ENCODE measurements at places on chromosomes 11 and 22.

DNA sequence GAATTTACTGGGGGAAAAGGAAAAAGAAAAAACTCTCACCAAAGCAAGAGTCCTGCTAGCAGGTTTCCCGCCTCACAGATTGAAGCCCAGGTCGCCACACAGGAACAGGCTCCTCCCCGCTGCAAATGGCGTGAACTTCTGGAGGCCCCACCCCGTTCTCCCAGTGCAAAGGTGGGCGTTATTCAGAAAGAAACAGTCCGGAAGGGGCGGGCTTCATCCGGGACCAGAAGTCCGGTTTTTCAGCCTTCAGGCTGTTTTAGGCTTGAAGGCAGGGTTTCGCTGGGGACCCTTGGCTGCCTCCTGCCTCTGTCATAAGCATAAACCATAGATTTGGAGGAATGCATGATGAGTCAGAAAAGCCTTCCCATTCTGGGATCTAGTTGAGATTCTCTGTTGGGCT, 148.3 kb upstream of the POU2AF2 start:
- no peak for DNase-seq

DNA sequence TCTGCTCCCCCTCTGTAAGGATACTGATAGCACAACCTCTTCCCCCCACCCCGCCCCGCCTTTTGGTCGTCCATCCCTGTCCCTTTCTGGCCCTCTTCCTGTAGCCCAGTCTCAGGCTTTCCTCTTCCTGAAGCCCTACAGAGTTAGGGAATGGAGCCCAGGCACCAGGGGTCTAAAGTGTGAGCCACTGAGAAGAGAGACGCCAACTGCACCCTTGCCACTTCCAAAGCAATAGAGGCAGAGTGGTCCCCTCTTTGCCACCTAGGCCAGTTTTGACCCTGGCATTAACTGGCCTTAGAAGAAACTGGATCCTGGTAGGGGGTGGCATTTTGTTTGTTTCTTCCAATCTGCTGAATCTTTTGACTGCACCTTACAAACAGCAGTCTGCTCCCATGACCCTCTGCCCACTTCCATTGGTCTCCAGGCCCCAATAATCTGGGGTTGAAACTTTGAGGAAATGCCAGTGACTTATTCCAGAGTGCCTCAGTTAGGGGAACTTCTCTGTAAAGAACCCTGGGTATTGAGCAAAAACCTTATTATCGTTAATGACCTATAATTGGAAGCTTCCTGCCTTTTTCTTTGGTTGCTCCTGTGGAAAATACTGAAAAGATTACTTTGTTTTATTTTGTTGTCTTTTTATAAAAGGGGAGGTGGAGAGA, 9.7 kb upstream of the GRK2 start:
- DNase-seq: no peak

DNA sequence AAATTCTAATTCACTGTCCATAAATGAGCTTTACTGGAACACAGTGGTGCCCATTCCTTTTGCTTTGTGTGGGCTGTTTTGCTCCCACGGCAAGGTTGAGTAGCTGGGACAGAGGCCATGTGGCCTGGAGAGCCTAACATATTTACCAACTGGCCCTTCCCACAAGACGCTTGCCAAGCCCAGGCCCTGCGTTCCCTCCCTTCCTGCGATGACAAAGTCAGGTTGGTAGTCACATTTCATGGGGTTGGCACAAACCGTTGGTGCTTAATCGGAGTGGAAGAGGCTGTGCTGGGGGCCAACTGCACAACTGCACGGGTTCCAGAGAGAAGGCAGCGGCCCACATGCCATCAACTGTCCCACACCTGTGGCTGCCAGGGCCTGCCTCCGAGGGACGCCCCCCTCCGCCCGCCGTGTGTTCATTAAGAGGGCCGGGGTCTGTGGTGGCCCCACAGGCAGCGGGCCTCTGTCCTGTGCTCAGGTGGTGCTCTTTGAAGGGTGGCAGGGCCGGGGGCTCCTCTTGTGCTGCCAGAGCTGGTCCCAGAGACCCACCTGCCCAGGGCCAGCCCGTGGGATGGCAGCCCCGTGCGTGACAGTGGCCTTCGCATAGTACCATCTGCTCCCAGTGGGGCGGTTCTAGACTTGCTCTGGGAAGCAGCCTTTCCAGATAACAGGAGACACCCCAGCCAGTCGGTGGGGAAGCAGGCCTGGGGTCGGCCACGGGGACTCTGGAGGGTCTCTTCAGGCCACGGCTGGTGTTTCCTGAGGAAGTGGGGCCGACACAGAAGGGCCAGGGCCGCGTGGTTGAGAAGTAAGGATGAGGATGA, 81.5 kb upstream of the CLDN5 start:
- DNase-seq: no peak

DNA sequence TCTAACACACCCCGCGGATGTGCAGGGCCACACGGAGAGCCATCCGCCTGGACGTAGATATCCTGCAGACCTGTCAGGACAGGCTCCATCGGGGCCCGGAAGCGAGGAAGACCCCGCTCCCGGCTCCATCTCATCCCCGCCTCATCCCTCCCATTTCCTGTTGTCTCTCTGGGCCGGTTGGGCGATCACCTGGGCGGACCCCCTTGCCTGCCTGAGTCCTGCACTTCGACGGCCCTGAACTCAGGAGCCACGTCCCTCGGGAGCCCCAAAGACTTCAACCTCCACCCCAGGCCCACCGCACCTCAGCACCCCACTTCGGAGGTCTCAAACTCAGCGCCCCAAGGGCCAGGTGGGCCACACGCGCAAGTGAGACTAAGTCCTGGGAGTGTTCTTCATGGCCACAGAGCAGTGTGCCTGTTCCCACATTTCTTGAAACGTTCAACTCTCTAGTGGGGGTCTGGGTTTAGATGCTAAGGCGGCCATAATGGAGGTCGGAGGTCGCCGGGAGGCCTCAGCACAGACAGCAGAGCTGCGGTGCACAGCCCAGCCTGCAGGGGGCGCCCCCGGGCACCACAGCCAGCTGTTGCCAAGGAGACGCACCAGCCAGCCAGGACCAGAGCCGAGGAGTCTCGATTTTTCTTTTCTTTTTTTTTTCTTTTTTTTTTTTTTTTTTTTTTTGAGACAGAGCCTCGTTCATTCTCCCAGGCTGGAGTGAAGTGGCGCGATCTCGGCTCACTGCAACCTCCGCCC, 26.0 kb upstream of the FADD start:
- DNase-seq: no peak

DNA sequence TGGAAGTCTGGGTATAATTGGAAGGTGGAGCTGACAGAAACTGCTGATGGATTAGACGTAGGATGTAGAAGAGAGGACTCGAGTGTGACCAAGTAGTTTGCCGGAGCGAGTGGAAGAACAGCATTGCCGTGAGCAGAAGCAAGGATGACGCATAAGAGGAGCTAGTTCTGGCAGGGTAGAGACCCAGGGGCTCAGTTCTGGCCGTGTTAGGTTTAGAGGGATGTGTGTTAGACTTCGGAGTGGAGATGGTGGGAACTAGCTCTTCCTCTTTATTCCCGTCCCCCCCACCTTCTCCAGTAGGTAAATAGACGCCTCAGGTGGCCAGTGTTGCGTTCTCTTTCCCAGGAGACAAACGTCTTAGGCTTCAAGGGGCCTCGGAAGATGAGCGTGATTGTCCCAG, 19.1 kb downstream of the TUB start:
- DNase-seq: no peak

DNA sequence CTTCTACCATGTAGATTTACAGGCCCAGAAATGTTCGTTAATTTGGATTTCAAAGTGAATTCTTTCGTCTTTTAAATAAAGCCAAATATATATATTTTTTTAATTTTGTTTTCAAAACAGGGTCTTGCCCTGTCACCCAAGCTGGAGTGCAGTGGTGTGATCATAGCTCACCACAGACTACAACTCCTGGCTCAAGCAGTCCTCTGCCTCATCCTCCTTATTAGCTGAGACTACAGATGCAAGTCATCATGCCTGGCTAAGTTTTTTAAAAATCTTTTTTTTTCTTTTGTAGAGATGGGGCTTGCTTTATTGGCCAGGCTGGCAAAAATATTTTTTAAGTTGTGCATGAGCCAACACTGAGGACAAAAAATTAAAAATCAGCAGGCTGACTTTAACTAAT, 5.0 kb upstream of the LMO2 start:
- no peak for DNase-seq

DNA sequence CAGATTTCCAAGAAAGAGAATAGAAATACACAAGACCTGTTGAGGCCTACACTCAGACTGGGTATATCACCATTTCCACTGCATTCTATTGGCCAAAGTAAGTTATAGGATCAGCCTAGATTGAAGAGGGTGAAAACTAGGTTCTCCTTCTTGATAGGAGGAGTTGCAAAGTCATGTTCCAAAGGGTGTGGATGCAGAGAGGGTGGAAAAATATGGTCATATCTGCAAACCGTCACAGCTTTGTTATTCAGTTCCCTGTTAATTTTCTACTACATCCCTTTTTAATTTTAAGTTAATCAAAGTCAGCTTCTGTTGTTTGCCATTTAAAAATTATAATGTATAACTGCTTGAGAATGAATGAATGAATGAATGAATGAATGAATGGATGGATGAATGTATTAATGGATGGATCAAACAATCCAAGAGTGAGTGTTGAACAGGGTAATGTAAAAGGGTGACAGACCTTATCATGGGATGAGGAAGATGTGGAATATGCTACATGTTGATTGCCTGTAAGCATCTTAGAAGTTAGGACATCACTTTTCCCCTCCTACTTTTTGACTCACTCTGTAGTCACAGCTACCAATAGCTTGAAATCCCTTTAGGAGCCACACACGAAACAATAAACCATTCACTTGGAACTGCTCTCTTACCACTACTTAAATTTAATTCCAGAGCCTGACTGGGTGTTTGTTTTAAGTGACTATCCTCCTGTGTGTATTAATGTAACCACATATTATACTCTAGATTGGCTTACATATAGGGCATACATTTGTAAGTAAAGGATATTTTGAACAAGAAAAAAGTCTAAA, 121.5 kb downstream of the CCDC34 start:
- DNase-seq: no peak

- no peak for DNase-seq
Measured at GRCh38 chr11:106101819-106102218, 24.4 kb downstream of the AASDHPPT start.

- no peak for DNase-seq
Measured at GRCh38 chr11:72083414-72083813, 2.8 kb downstream of the LRRC51 start.

GRCh38 chr11:14079011-14079410, 116.5 kb downstream of the SPON1 start:
- DNase-seq: no peak

- no peak for DNase-seq
Measured at GRCh38 chr11:121032546-121032945, 8.6 kb downstream of the TBCEL start.

GRCh38 chr11:34238966-34239365, 118.8 kb downstream of the ABTB2 start:
- DNase-seq: no peak

- DNase-seq: no peak
Measured at GRCh38 chr11:44430140-44430539, 120.2 kb upstream of the ALX4 start.

- DNase-seq: no peak
Measured at GRCh38 chr22:22019659-22020424, 37.3 kb upstream of the TOP3B start.

DNA sequence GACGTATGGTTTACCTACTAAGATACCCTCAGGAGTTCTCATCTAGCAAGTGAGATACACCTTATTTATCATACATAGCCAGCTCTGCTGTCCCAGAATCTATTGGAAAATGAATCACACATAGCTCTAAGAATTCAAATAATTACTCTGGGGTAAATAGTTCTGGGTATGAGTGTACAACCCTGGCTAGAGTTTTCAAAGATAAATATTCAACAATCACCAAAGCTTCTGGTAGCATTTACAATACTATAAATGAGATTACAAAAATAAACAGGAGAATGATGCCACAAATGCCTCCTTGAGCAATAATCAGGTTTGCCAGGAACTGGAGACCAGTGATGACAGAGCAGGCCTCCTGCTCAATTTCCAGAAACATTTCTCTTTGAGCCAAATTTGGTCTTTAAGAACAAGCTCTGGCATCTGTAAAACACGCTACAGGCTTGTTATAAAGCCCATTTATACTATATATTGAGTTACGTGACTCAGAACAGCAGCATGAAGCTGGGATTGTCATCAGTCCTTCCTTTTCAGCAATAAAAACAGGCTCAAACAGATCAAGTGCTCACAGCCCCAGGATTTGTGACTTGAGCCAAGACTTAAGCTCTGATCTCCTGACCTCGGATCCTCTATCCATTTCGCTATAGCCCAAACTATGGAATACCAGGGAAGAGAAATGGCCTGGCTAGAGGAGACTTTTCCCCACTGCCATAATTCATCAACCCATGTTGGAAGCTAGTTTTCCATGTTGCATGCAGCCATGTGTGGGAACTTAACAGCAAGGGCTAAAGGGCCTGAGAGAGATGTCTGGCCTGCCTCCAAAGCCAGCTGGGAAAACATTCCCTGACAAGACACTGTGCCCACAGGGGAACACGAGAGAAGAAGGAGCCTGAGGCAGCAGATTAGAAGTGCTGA, 19.7 kb downstream of the RAB30 start:
- DNase-seq: no peak

DNA sequence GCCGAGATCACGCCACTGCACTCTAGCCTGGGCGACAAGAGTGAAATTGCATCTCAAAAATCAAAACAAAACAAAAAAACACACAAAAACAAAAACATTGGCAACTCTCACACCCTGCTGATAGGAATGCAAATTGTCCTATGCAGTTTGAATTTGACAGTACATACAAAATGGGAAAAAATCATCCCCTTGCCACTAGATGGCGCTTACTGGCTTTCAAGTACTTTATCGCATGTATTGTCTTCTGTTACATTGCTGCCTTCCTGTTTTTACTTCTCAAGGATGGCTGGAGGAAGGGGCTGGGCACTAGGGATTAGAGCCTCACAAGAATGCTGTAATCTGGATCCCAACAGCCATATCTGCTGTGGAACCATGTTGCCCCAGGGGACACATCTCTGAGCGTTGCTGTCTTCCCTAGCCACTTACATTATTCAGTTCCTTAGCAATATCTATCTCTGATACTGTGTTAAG, 59.4 kb upstream of the A4GALT start:
- peak; percentile 17 for DNase-seq

- no peak for DNase-seq
Measured at GRCh38 chr22:17083255-17083654, 1.5 kb upstream of the IL17RA start.

GRCh38 chr11:64650923-64651523, 60.0 kb downstream of the SLC22A12 start:
- no peak for DNase-seq

GRCh38 chr11:10317151-10317755, 12.4 kb downstream of the ADM start:
- no peak for DNase-seq

DNA sequence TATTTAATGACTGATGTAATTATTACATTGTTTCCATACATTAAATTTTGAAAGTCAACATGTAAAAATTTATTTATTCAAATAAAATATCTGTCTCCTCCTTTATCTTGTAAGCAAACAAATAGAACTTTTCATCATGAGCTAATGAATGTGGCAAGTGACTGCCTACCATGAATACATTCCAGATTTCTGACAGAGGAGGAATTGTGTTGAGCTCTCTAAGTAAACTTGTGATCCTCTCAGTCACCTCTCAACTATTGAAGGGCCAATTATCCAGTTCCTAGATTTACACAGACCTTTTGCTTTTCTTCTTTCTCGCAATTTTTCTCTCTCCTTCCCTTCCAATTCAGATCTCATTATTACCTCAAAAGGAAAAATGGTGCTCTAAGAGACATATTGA, 21.5 kb downstream of the PRRG4 start:
- no peak for DNase-seq

Data from NCI-H1048 (cell line).